WERI-Rb-1 (cell line): ENCODE measurements at places on chromosomes 4 and X.

DNA sequence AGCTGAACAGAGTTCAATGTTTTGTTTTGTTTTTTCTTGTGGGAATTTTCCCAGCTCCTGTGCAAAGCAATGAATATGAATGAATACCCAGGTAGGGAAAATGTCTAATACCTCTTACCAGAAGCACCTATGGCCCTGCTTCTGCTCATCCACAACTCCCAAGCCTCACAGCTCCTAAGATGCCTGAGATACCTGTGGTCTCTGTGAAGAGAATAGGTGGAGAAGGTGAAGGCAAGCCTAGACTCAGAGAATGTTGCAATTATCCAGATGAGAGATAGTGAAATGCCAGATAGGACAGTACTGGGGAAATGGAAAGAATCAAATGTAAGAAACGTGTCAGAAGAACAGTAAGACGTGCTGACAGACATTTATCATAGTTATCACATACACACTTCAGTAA is 70.2 kb upstream of the NOCT start:
- no peak for DNase-seq

DNA sequence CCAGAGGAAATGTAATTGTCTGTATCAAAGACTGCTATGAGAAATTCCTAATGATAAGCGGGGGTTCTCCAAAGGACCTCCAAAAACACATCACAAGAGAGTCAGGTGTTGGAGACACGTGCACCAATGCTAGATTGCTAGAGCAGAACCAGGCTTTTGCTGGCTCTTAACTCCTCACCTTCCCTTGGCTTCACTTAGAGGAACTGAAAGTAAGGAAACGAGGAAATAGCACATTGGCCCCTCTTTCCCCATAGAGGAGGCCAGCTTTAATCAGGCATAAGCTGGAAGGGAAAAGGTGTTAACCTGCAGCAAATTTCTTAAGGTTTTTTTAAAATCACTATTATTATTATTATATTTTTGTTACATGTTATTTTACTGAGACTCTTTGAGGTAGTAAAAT is 13.6 kb downstream of the OTC start:
- DNase-seq: no peak

- DNase-seq: peak; percentile 49
Measured at GRCh38 chr4:84063619-84064018, 435.5 kb downstream of the NKX6-1 start.

- no peak for DNase-seq
Measured at GRCh38 chrX:86579777-86580176, 431.5 kb downstream of the DACH2 start.

- DNase-seq: no peak
Measured at GRCh38 chr4:69713593-69713992, 46.8 kb downstream of the SULT1B1 start.

GRCh38 chr4:137312257-137312656 is 220.0 kb downstream of the PCDH18 start:
- DNase-seq: no peak

DNA sequence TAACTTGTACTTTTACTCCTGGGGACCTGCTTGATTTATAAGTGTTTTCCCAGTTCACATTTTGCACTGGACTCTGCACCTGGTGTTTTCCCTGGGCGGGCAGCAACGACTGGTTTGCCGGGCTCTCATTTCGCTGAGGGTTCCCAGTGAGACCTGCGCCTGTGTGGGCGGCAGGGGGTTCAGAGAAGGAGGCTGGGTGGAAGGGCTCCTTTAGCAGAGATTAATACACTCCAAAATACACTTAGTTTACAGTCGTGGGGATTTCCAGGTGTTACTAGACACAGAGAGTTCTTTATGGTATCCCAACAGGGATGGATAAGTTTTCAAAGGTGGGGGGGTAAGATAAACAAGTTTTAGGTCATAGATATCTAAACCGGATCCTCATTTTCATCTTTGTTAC is 53.0 kb upstream of the SHISA3 start:
- DNase-seq: no peak

DNA sequence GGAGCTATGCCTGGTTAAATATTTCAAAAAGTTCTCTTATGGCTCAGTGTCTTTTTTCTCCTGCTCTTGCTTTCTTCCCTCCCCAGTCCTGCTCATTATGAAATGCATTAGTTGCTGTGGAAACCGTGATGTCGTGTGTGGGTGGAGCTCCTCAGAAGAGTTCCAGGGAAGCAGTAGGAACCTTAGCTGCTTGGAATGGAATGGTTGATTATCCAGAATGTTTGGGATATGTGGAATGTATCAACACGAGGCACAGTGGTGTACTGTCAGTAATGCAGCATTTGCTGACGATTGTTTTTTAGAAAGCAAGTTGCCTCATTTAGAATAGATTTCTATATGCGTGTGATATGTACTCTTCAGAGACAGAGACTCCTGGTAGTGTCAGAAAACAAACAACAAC is 333.2 kb downstream of the ARHGAP10 start:
- no peak for DNase-seq

GRCh38 chr4:82050796-82051195 is 323.0 kb downstream of the HNRNPD start:
- no peak for DNase-seq

GRCh38 chrX:42846741-42847140 is 68.8 kb upstream of the PPP1R2C start:
- no peak for DNase-seq

DNA sequence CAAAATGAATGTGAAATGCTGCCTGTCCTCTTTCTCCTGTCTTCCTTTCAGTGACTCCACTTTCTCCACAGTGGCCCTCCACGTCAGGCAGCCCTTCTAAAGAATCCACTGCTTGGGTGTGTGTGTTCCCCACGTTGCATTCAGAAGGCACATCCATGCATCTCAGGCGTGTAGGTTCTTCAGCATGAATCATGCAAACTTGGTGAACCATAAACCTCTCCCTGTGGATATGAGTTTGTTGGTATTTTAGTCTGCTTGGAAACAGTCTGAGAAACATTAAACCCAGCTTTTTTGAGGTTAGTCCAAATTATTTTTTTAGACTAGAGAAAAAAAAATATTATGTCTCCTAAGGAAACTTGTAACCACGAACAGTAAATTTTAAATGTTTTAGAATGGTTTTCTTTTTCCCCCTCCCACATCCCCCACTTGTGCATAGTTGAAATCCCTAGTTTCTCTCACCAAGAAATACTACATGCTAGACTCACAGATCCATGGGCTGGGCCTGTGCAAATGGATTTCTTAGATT is 251.6 kb downstream of the CBR4 start:
- no peak for DNase-seq

DNA sequence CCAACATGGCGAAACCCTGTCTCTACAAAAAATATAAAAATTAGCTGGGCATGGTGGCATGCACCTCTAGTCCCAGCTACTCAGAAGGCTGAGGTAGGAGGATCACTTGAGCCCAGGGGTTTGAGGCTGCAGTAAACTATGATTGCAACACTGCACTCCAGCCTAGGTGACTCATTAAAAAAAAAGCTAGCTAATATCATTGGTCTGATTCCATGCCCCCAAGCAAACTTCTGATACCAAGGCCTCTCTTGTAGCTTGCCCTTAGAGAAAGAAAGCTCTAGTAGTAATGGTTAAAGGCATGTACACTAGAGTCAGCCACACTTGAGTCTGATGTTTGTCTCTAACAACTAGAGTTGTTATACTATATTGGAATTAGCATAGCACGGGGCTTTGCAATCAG is 32.6 kb upstream of the PHF8 start:
- DNase-seq: no peak

DNA sequence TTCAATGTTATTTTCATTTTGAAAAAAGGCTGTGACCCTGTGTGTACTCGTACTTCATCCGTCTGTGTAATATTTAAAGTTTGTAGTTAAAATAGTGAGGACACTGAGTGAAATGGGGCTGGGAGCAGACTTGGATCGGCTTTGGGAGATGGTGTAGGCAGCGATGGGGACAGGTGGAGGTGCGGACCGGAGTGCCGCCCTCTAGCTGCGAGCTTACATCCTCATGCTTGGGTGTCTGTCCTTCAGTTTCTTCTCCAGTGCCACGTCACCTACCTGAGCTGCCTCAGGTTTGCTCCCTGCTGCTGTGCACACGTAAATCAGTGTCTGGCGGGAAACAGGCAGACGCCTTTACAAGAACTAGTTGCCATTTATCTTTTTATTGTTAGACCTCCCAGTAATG is 146.1 kb downstream of the GPR143 start:
- DNase-seq: no peak

GRCh38 chr4:16896881-16897750 is 1.3 kb downstream of the LDB2 start:
- no peak for DNase-seq

- DNase-seq: no peak
Measured at GRCh38 chr4:77593993-77594392, 11.6 kb upstream of the CXCL13 start.

- DNase-seq: no peak
Measured at GRCh38 chrX:31374786-31375185, 302.9 kb upstream of the FTHL17 start.

DNA sequence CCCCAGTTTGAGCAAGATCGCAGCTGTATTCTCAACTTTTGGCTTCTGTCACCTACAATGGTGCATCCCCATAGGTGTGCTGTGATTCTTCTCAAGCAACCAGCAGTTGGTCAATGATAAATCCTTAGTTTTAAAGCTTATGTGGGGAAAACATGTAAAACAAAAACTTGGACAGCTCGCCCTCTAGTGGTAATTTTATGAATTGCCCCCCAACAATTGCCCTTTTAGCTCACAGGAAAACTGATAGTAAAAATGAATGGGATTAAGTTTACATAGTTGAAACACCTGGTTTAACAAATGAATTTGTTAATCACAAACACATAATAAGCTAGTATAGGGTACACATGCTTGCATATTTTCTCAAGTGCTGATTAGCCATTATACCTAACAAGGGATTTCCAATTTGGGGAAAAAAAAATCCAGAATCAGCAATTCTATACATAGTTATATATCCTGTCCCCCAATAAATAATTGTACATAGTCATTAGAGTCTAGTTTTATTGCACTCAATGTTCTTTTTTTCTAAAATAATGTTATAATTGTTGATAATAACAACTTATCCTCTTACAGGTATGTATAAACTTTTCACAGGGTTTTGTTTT is 30.1 kb downstream of the TEX13A start:
- no peak for DNase-seq

DNA sequence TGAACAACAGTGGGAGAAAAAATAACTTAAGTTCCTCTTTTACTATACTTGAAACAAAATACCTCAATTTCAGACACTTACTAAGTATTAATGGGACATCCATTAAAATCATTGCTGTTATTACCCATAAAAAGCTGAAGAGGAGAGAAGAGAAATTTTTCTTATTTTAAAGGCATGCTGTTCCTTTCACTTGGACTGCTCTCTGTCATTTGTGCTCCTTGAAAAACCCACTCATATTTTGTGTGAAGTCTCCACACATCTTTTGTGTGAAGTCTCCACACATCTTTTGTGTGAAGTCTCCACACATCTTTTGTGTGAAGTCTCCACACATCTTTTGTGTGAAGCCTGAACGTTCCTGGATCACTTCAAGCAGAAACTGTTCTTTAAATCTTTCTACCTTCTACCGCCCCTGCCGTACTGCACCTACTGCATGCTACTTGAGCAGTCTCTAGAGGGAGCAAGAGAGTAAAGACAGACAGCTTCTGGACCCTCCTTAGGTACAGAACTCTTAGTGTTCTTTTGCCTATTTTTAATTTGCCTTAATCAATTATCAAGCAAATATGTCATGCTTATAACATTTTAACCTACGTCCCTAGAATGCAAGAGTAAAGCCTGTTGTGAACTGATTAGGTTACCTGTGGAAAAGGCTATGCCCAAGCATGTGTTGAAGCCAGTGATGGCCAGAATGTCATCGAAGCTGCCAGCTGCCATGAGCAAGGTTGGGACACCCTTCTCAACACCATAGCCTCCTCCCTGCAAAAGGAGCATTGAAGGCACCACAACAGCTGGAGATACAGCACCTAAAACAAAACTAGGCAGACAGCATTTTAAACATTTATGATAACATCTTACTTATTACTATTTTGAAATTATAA is 27.1 kb upstream of the SLC9B1 start:
- DNase-seq: peak; percentile 52

GRCh38 chrX:118974088-118974907 is at the start of gene LONRF3:
Gene LONRF3, plus strand, starts transcription at chrX:118974618. Its CDS starts 163 bp downstream, at chrX:118974781.
- peak; percentile 7 for DNase-seq

DNA sequence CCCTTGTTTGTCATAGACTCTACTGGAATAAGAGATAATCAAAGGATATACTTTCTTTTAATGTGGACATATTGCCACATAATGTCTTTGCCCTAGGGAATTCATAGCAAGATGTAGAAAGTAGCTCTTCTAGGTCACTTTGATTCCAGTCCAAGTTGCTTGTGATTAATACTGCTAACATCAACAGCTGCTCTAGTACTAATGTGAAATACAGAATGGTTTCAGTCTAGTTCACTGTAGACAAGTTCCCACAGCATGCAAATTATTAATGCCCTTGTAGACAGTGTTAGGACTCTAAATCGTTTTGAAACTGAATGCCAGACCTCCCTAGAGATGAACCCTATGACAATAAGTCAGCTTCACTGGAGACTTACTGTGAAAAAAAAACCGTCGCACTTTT is 494.6 kb upstream of the ATOH1 start:
- no peak for DNase-seq

DNA sequence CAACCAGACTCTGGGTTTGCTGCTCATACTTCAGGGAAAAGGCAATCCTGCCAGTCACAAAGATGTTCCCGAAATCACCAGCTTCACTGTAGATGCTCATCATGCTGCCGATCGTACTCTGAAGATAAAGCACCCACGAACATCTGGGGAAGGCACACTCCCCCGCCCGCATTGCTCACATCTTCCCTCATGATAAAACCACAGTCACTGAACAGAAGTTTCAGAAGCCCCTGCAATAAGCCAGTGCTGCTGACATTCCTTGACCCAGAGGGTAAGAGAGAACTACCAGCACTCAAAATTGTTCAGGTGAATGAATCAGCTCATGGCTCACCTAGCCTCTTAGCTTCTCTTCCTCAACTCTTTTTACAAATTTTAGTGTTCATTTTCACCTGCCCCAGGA is 43.1 kb downstream of the SRPX2 start:
- DNase-seq: no peak

GRCh38 chrX:46587753-46588171 is 14.2 kb downstream of the CHST7 start:
- DNase-seq: no peak

GRCh38 chrX:39725928-39726619 is 371.7 kb downstream of the BCOR start:
- DNase-seq: no peak

GRCh38 chr4:77651820-77652219 is 46.2 kb downstream of the CXCL13 start:
- DNase-seq: no peak

GRCh38 chrX:110794601-110795000 is 1.0 kb downstream of the CHRDL1 start:
- peak; percentile 9 for DNase-seq
